ENCODE measurements at places on chromosomes 2 and 18. TPM values are rescaled to one million over a fixed set of nuclear protein-coding genes. Genes with fewer than 3 reads are reported as not detected.

DNA sequence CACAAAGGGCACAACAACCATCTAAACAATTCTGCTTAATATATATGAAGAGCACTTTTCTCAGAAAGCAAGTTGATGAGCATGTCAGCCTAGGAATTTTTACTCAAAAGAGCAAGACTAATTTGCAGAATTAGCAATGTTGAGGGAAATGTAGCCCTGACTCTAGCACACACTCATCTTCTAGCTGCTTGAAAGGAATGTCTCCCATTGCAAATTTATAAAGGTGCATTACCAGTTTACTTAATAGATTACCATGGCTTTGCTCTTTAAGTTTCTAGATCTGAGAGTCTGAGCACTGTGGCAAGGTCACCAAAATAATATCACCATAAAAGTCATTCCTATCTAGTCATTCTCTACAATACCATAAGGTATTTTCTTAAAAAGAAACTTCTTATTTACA lies 40.8 kb downstream of the USP40 start:
- no peak overlapping the region for H3K27ac ChIP-seq
- no peaks in the 10 kb centered on the region for H3K36me3 ChIP-seq
- H3K4me1 ChIP-seq: no peaks in the 10 kb centered on the region
- DNase-seq: no peak

COL4A3 gene
- total RNA-seq: 2.2 TPM

GRCh38 chr2:27271631-27272340 lies 3.4 kb upstream of the DNAJC5G start:
- H3K4me3 ChIP-seq: no peak overlapping the region
- peaks cover 7% of the 10 kb centered on the region for H3K27me3 ChIP-seq
- no peaks in the 10 kb centered on the region for H3K36me3 ChIP-seq

DSG4 gene
- not detected for total RNA-seq

HOXD12 gene
- not detected for total RNA-seq

Data from spinal cord (tissue), 10 donors.